ENCODE measurements at places on chromosomes 3 and 15.

DNA sequence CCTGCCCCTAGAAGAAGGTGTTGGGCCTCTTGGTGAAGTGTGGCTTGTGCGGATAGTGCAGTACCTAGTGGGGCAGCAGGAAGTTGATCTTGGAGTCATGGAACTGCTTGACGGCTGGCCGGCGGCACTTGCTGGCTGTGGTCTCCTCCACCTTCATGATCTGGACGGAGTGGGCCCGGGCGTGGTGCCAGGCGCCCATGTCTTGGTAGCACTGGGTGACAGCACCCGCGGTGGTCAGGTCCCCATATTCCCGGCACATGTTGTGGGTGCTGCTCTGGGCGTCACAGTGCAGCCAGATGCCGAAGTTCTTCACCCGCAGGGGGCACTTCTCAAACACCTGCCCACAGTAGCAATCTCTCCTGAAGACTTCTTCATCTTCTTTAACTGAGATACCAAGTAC lies 30.7 kb downstream of the EXOG start:
- no peak for DNase-seq

- no peak for DNase-seq
Observed at GRCh38 chr3:160154033-160154432, 71.2 kb upstream of the C3orf80 start.

DNA sequence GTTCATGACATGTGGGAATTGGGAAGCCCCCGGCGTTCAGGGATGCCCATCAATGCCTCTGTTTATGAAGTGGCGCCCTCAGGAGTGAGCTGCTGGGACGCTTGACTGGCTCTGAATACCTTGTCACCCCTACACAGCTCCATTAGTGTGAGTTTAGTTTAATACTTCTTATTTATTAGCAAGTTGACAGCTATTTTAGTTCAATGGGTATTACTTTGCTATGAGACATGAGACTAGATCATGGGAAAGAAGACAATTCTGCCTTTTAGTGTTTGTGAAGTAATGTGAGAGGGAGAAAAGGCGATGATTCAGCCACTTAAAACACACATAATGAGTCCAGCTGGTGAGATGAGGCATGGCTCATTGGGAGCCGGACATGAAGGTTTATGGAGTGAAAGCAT lies 678.5 kb downstream of the NR2F2 start:
- DNase-seq = no peak

- DNase-seq = peak; percentile 48
Observed at GRCh38 chr3:48952510-48953118, 34.0 kb downstream of the ARIH2 start.

- DNase-seq = no peak
Observed at GRCh38 chr3:64514889-64515288, 172.9 kb downstream of the ADAMTS9 start.

DNA sequence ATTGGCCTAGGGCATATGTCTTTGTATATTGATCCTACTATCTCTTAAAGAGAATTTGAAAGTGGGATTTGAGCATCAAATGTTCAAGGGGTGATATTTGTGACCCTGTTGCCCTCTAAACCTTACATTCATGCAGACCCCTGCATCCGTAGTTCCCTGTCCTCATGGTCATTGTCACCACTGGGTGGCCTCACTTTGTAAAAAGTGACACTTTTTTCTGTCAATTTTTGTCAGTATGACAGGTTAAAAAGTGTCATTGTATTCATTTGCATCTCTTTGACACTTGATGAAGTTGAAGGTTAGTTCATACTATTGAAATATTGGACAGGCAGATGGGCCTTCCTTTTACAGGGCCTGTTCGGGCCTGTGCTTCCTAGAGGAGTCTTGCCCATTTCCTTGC lies 12.3 kb upstream of the KLF15 start:
- no peak for DNase-seq

GRCh38 chr15:84987949-84988624 lies 6.4 kb downstream of the PDE8A start:
- DNase-seq = no peak
